Choroid plexus epithelial cell (primary cell): ENCODE measurements at places on chromosomes 2 and 18.

DNA sequence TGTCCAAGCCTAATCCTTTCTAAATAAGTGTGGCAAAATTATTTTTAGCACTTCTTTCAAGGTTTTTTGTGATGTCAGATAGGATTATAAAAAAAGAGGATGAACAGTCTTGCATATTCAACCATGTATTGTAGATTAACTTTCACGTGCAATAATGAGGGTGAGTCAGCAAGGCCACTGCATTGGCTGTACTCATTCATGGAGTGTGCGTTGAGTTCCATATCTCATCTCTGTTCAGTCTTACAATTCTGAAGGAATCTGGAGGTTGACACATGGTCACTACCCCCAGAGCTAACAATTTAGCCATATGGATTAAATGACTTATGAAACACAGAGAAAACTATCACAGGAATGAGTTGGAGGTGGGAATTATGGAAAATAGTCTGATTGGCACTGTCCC, 810.5 kb downstream of the SLC4A3 start:
- no peak for DNase-seq

DNA sequence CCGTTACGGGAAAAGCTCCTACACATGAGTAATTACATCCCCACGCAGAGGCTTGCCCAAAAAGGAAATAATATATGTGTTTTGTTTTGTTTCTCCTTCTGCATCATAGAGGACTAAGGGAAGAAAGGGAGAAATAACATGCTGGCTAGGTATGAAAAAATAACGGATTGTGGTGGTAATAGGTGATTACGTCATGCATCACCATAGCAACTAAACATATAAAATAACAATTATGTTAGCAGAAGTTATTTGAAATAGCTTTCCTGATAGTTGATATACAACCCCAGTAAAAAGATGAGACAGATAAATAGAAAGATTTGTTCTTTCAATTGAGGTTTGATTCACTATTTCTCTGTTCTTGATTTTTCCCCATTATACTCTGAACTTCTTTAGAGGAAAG, 518.0 kb downstream of the ZNF516 start:
- DNase-seq = no peak

DNA sequence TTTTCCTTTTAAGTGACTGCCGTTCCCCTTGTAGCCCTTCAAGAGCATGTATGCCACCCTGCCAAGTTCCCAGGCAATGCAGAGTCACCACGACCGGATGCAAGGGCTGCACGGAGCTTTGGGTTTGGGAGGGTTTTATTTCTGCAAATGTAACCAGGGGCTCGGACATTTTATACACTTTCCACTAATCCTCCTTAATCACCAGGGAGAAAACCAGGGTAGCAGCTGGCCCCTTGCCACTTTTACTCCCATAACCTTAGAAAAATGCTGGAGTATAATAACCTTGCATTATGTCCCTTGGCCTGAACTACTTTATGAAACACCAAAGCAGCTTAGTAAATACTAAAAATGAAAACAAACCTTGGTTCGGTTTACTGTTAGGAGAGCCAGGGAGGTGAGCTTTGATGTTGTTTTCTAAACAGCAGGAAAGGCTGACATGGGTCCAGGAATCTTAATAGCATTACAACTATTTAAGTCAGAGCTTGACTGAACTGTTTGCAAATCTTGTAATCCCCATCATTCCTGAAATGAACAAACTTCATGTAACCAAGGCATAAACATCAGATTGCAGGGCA, 152.8 kb upstream of the RIOK3 start:
- DNase-seq = peak; percentile 38

DNA sequence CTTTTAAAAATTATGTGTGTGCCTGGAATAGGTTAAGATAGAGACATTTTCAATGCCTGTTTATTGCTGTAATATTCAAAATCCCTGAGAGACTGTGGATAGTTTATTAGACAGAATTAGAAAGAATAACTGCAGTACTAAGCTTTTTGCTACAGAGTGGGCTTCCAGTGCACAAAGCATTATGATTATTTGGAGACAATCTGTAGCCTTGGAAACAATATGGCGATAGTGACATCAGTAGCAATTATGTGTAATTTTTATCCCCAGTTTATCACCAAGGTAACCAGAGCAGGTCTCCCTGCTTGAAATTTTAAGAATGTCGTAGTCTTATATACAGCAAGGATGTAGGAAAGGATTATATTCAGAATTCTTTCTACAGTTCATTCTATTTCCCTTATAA, 100.0 kb downstream of the MYO3B start:
- DNase-seq = no peak

- no peak for DNase-seq
Measured at GRCh38 chr2:241334813-241335212, 19.1 kb downstream of the SEPTIN2 start.

DNA sequence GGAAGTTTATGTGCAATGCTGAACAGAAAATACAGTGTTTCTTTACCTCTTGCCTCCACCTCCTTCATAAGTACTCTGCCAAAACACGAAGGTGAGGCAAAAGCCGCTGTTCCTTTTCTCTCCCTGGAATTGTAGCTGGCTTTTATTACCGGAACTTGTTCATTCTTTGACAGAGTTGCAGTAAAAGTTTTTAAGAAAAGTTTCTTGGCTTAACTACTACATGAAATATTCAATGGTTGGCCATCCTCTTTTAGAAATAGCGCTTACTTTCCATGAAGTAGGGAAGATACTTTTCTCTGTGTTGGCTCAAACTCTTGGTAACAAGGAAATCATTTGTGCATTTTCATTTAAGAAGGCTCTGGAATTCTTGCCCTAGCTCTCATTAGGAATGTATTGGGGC, 950.7 kb upstream of the FANCL start:
- no peak for DNase-seq

GRCh38 chr2:101002562-101003277, 631 bp downstream of the RPL31 start:
- peak; percentile 24 for DNase-seq

GRCh38 chr2:104755026-104755878, 98.7 kb upstream of the POU3F3 start:
- DNase-seq = no peak

DNA sequence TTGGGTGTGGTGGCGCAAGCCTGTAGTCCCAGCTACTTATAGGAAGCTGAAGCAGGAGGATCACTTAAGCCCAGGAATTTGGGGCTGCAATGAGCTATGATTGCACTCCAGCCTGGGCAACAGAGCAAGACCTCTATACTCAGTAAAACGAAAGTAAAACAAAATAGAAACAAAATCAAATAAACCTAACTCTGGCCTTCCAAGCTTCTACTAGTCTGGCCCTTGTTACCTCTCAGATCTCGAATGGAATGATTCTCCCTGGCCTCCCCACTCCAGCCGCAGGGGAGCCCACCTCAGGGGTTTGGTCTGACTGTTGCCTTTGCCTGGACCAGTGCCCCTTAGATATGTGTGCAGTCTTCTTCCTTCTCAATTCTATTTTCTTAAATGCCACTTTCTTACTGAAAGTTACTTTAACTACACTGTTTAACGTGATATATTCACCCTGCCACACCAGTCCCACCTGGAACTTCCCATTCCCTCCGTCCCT, 160.0 kb upstream of the GCFC2 start:
- DNase-seq = no peak

GRCh38 chr18:76487782-76488181, 7.3 kb downstream of the ZNF516 start:
- DNase-seq = no peak

DNA sequence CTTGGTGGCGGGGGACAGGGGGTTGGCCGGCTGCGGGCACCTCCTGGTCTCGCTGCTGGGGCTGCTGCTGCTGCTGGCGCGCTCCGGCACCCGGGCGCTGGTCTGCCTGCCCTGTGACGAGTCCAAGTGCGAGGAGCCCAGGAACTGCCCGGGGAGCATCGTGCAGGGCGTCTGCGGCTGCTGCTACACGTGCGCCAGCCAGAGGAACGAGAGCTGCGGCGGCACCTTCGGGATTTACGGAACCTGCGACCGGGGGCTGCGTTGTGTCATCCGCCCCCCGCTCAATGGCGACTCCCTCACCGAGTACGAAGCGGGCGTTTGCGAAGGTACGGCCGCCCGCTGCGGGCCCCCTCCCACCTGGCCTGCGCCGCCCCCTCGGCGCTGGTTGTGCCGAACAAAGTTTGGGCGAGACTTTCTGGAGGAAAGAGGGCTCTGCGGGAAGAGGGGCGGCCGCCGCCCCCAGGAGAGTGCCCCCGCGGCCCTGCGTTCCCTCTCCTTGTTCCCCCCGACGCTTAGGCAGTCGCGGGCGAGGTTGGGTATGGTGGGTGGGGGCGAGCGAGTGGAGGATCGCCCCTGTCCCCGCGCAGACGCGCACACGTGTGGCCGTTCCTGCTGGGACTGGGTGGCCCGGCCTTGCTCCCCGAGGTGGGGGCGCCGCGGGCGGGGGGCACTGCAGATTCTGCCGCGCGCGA, 866 bp downstream of the CRIM1 start:
- peak; percentile 58 for DNase-seq

GRCh38 chr18:26405190-26405801, 143.1 kb downstream of the KCTD1 start:
- peak; percentile 53 for DNase-seq

GRCh38 chr2:206204710-206205109, 45.0 kb downstream of the EEF1B2 start:
- no peak for DNase-seq

- peak; percentile 35 for DNase-seq
Measured at GRCh38 chr2:126885751-126886210, 12.9 kb upstream of the TEX51 start.

- peak; percentile 2 for DNase-seq
Measured at GRCh38 chr2:129080715-129081476, 762.2 kb upstream of the HS6ST1 start.

DNA sequence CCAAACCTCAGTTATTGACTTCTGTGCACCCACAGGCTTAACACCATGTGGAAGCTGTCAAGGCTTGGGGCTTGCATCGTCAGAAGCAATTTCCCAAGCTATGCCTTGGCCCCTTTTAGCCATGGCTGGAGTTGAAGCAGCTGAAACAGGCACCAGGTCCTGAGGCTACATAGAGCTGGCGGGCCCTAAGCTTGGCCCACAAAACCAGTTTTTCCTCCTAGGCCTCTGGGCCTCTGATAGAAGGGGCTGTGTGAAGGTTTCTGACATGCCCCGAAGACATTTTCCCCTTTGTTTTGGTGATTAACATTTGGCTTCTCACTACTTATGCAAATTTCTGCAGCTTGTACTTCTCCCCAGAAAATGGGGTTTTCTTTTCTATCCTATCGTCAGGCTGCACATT, 9.1 kb upstream of the TMX3 start:
- no peak for DNase-seq

DNA sequence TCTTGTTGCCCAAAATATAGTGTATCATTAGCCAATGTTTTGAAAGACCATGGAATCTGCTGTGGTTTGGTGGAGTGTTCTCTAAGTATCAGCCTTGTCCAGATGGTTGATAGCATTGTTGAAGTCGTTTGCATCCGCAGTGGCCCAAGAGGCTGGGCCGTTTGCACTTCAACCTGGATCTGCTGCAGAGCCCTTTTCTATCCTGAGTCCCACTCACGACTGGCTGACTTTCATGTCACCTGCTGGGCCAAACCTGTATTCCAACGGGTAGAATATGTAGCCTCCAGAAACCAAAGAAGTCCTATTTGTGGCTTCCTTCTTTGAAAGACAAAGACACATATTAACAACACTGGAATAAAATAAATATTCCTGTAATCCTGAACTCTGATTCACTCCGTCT, 1154.1 kb downstream of the RPIA start:
- DNase-seq = no peak

- peak; percentile 18 for DNase-seq
Measured at GRCh38 chr2:63789338-63790020, 52.2 kb upstream of the UGP2 start.

DNA sequence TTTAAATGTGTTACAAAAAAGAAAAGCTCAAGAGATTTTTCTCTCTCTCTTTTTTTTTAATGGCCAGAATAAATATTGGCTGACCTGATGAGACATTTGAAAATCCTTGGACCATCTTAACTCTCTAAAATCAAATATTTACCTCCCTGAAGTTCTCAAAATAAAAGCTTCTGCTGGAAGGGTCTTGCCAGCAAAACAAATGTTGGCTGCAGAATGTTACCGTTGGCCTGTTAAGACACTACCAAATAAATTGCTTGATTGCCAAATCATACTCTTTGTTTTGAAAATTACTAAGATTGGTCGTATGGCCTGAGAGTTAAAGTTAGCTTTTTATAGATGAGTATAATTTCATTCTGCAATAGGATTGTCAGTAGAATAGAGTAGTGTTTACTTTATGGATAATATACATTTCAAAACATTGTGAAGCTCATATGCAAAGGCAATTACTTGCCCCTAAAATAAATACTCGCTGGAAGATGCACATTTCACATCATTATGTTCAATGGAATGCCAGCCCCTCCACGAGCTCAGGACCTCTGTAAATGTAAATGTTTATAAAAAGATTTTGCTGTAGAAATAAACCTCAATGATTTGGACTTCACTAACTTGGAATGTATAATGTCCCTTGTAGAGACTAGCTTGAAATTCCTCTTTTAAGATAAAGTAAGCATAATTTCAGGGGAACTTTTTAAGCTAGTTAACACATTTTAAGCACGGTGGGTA, 193.4 kb downstream of the SOX11 start:
- DNase-seq = no peak

DNA sequence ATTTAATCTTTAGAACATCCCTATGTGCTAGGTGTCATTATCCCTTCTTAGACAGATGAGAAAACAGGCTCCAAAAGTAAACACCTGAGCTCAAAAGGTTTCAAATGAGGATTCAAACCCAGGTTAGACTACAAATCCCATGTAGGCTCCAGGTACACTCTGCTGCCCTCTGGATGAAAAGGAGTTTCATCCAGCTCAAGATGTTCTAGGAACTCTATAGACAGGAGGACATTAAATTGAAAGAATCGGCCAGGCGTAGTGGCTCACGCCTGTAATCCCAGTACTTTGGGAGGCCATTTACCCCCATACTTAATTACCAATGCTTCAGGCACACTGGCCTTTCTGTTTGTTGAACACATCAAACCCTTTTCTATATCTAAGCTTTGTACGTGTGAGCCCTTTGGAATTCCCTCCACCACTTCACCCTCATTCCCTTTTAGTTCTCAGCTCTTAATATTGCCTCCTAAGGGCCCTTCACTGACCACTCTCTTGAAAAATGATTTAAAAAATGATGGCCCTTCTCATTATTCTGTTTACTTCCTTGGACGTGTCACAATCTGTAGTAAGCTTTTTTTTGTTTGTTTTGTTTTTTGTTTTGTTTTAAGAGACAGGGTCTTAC, 10.7 kb downstream of the SLC25A12 start:
- no peak for DNase-seq
